Activated CD4-positive, alpha-beta T cell treated with anti-CD3 and anti-CD28 coated beads, Interleukin-2, amount 50 U/mL, for 1 hour (primary cell): ENCODE measurements at places on chromosomes 13 and 19.
A peak's percentile ranks its signal among the peaks of the same experiment; 100 is the strongest.

DNA sequence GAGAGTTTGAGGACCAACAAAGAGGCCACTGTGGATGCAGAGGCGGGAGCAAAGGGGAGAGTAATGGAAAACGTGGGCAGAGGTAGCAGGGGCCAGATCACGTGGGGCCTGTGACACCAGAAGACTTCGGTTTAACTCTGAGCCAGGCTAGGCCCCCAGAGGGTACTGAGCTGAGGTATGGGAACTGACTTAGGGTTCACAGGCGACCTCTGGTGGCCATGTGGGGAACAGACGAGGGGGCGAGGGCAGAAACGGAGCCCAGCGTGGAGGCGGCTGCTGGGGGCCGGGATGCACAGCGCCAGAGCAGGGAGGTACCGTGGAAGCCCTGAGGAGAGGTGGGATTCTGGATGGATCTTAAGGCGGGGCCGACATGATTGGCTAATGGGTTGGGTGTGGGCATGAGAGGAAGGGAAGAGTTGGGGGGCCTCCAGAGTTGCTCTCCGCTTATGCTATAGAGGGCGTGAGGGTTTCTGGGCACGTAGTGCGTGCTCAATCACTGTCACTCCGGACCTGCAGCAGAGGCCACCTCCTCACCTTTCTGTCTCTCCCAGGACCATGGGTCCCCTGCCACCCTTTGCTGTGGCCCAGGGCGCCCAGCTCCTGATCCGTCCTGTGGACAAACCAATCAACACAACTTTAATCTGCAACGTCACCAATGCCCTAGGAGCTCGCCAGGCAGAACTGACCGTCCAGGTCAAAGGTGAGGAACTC is 13.7 kb downstream of the PVR start:
- DNase-seq, result peak; percentile 65

DNA sequence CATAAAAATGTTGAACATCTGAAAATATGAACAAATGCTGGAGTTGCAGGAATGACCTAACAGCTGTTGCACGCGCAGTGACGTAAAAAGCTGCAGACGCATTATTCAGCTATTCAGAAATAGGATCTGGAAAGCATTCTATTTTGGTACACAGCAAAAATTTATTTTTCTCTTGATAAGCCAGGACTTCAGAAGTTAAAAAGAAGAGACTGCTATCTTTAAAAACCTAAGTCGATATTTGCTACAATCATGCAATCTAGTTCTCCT is 36.9 kb upstream of the STARD13 start:
- DNase-seq, result no peak

GRCh38 chr13:112743451-112744167 is 53.8 kb downstream of the ATP11A start:
- no peak for DNase-seq

GRCh38 chr19:53365134-53365898 is at the start of gene ZNF525:
TSS of gene ZNF525 (plus strand) at chr19:53365705. CDS start at chr19:53372282, 6,577 bp downstream.
- DNase-seq, result peak; percentile 98

DNA sequence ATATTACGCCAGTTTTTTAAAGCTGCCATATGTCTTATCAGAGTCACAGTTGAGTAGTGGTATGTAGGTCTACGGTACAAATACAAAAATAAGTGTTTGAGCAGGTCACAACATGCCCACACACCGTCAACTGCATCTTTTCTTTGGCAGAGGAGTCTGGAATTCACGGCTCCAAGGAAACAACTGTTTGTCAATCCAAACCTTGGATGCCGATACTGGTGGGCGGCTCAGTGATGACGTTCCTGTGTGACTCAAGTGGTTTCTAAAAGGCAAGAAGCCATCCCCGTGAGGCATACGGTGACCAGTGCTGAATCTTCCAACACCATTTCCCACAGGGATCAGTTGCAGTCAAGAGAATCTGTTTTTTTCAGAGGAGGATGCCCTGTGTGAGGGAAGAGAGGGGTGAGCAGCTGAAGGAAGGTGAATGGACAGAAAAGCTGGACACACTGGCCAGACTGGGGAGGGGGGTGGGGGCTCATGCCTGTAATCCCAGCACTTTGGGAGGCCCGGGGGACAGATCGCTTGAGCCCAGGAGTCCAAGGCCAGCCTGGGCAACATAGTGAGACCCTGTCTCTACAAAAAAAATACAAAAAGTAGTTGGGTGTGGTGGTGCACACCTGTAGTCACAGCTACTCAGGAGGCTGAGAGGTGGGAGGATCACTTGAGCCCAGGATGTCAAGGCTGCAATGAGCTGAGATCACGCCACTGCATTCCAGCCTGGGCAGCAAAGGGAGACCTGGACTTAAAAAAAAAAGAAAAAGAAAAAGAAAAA is 22.8 kb upstream of the CEBPG start:
- no peak for DNase-seq

- peak; percentile 82 for DNase-seq
Observed at GRCh38 chr19:47210689-47211316, 20.2 kb downstream of the BBC3 start.

DNA sequence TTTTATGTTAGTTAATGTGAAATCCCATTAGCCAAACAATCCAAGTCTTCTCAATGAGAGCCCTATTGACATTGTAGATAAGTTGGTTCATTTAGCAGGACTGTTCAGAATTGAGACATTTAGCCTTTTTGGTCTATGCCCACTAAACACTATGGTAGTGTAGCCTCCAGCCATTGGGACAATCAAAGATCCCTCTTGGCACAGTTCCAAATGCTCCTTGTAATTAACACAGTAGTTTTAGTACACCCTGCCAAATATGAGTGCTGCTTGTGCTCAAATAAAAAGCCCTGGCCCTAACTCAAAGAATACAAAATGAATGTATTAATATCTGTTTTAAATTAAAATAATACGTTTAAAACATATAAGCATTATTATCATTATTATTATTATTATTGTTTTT is 15.4 kb upstream of the FAM216B start:
- no peak for DNase-seq

GRCh38 chr19:39934584-39935363 is at the start of gene FCGBP:
TSS of gene FCGBP (minus strand) at chr19:39934634.
- DNase-seq, result no peak

DNA sequence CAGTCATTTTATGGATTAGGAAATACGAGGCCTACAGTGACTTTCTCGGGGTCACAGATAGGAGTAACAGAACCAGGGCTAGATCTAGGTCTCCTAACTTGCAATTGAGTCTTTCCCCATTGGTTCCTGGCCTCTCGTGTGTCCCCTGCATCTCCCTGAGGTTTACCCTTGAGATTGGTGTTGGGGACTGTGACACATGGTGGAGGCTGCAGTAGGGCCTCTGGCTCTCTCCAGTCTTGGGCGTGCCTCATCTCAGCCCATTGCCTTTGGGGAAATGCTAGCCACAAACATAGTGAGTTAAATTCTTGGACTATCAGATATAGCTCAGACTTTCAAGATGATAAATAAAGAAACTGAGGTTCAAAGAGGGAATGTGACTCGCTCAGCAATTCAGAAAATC is 212.1 kb downstream of the KCNRG start:
- DNase-seq, result no peak

DNA sequence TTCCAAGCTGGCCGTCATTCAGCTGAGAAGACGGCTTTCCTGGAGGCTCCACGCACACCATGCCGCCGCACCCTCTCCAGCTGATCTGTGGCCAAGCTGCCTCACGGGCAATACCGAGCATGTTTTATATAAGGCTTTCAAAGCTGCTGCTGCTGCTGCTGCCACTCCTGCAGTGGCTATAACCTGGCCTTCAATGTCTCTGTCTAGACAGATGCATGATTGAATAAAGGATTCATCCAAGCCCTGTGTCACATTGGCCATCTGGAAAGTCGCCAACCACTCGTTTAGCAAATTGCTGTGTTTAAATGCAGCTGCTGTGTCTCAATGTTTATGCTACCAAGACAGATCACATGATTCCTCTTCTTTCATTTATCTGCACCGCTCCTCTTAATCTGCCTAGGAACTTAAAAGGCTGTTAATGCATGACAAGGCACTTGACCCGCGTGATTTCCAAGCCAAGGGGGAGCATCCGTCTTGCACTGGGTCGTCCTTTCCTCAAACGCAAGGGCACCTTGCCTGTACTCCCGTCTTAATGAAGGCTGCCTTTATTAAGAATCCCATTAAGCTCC is 114.3 kb downstream of the TEX26 start:
- no peak for DNase-seq

DNA sequence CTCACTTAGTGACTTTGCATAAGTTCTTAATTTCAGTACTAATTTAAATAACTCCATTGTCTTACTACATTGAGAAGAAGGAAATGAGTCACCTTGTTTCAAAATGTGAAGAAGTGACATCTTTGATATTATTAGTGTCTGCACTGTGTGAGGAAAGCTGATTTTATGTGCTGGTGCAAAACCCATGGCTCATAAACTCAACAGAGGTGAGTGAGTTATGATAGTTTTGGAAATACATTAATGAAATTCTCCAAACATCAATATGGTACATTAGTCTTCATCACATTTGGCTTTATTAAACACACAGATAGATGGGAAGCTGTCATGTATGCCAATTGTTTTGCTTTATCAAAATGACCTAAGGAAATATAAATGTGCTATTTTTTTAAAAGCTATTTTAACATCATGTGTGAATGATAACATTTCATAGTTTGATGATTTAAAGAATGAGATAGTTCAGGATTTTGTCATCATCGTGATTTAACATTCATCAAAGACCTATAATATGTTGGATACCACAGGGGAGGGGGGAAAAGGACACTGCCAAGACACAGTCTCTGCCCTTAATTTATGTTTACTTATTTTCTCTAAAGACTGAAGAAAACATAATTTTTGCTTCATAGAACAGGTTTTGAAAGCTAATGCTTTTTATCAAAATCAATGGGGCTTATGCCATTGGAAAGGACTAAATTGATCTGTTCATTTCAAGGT is 902.3 kb upstream of the SLITRK1 start:
- DNase-seq, result no peak

GRCh38 chr13:43787518-43787891 is 733 bp upstream of the ENOX1 start:
- no peak for DNase-seq

- no peak for DNase-seq
Observed at GRCh38 chr13:24304620-24305019, 4.8 kb upstream of the C1QTNF9 start.

DNA sequence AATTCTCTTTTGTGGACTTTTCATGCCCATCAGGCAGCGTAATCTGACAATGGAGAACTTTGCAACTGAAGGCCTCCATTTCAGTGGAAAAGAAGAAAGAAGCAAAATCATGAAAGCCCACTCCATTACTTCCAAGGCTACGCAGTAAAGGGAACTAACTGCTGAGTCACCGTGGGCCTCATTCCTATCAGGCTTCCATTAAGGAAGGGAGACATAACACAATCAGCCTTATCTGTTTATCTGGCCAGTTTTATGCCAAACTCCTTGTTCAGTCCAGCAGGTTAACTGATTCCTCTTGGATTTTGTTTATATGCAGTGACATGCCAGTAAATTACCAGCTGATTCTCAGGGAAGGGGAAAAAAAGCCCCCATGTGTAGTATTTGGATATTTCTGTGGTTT is 56.8 kb upstream of the KATNAL1 start:
- DNase-seq, result no peak

DNA sequence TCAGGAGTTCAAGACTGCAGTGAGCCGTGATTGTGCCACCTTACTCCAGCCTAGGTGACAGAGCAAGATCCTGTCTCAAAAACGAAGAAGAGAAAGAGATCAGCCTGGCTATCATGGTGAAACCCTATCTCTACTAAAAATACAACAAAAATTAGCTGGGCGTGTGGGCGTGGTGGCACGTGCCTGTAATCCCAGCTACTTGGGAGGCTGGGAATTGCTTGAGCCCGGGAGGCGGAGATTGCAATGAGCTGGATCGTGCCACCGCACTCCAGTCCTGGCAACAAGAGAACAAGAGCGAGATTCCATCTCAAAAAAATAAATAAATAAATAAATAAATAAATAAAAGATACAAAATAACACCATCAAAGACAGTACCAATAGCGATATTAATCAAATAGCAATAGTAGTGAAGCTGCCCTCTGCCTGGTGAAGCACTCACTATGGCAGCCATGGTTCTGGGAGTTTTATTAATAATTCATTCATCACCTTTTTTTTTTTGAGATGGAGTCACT is 53.9 kb downstream of the NFIC start:
- no peak for DNase-seq

GRCh38 chr13:112793545-112794445 is 104.0 kb downstream of the ATP11A start:
- no peak for DNase-seq

- DNase-seq, result no peak
Observed at GRCh38 chr13:113869263-113869662, 5.4 kb upstream of the GAS6 start.

GRCh38 chr13:76398425-76398824 is 487.8 kb downstream of the KCTD12 start:
- DNase-seq, result no peak

DNA sequence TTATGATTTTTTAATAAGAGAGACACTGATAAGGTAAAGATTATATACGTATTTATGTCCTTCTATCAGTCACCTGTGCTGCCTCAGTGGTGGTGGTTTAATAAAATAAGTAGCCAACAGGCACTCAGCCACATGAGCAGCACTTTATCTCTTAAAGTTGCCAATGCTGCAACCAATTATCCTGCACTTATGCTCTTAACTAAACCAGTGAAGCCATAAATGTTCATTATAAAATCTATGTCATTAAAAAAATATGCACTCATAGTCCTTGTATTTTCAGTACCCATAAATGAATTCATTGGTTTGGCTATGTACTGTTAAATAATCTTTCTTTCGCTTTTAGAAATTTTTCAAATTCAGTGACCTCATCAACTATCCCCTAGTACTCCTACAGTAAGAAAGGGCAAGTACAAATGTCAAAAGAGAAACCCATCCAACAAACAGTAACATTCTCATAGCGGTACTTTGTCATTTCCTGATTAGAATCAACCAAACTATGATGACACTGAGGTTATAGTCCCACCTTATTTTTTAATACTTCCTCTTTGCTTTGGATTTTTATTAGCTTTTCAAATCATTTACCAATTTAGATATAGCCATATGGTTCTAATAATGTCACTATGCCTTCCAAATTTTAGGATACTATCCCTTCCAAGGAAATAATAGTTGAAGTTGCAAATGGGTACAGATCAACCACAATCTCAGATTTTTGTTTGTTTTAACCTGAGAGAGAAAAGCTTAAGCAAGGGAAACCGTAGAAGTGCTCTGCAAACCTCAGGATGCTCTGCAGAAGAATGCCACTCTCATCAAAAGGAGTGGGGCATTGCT is 190.9 kb downstream of the KLF12 start:
- DNase-seq, result no peak

- no peak for DNase-seq
Observed at GRCh38 chr19:40703029-40703755, 12.7 kb upstream of the NUMBL start.

- no peak for DNase-seq
Observed at GRCh38 chr13:46908501-46908900, 11.6 kb upstream of the HTR2A start.

- DNase-seq, result no peak
Observed at GRCh38 chr13:44819772-44820171, 169.5 kb downstream of the NUFIP1 start.

DNA sequence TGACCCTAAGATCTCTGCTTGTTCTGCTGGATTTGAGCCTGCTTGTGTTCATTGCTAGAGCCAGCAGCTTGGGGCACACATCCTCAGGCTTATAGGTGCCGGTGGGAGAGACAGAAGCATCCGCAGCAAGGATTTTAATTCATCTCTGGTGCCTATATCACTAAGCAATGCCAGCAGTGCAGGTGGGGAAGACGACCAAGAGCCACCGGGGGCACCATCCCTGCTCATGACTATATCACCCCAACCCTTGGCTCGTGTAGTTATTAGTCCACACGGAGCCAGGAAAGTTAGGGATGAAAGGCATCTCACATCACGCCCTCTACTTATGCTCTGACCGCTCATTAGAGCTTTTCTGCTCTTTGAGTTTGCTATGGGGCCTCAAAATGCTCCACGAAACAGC is 298.2 kb downstream of the DCLK1 start:
- no peak for DNase-seq
